CD4-positive, alpha-beta T cell treated with Interleukin-4 for 1 hour (primary cell): ENCODE measurements at places on chromosomes 16 and 17.
A peak's percentile ranks its signal among the peaks of the same experiment; 100 is the strongest.

- no peak for DNase-seq
Observed at GRCh38 chr16:17532338-17532995, 61.7 kb upstream of the XYLT1 start.

DNA sequence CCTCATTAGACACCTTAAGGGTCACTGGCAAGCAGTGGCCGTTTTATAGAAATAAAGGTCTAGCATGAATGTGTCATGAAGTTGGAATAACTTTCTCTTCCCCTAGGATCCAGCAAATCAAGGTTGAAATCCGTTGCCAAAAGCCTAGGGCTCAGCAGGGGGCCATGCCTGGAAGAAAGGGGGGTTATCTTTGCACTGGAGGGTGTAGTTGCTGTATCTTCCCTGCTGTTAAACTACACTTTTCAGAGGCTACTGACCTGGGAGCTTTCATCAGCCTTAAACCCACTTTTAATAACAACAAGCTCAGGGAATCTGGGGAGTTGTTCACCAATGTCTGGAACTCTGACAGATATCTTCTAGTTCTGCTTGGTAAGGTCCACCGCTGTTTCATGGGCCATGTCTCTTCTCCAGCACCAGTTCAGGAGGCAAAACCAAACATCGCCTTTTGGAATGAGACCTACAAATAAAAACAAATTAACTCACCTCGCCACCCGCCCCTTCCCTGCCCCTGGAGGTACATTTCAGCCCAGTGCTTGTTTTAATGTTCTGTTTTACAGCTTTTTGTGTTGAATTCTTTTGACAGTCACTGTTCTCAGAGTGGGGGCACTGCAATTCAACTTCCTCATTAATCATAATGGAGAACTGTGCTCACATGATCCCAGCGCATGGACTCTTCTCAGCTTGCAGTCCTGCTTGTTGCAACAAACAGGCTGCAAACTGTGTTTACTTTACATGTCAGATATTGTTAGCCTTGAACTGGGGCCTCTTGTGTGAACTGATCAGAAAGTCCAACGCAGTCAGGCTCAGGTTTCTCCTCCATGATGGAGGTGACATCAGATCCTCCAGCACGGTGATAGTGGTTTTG is 508.7 kb downstream of the KCNJ2 start:
- no peak for DNase-seq

GRCh38 chr17:40303708-40304551 is 5.0 kb upstream of the RARA start:
- no peak for DNase-seq

- DNase-seq, result peak; percentile 74
Observed at GRCh38 chr16:67883872-67884261, 818 bp upstream of the NRN1L start.

GRCh38 chr16:1828645-1829410 is 1.8 kb downstream of the FAHD1 start:
- DNase-seq, result no peak

GRCh38 chr16:54373534-54374520 is 87.2 kb upstream of the IRX3 start:
- no peak for DNase-seq

GRCh38 chr17:72682605-72683004 is 409.9 kb downstream of the SLC39A11 start:
- no peak for DNase-seq
